ENCODE measurements at places on chromosomes 16 and 17.

DNA sequence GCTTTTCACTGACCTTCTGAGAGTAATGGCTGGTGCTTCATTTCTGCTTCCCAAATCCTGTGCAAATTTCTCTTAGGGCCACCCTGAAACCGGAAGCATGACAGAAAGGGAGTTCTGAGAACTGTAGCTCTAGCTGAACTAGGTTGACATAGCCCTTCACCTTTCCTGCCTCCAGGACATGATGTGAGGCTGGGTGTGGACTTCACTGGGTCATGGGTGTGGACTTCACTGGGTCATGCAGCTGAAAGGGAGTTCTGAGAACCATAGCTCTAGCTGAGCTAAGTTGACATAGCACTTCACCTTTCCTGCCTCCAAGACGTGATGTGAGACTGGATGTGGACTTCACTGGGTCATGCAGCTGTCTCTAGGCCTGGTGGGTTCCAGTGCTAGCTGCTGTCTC is 54.3 kb upstream of the NLRP1 start:
- DNase-seq = no peak

- DNase-seq = no peak
Measured at GRCh38 chr17:66654764-66655163, 180.2 kb upstream of the CACNG5 start.

GRCh38 chr16:8717892-8718415 is 43.5 kb downstream of the ABAT start:
- DNase-seq = no peak

GRCh38 chr17:66637491-66637890 is 197.4 kb upstream of the CACNG5 start:
- DNase-seq = no peak

DNA sequence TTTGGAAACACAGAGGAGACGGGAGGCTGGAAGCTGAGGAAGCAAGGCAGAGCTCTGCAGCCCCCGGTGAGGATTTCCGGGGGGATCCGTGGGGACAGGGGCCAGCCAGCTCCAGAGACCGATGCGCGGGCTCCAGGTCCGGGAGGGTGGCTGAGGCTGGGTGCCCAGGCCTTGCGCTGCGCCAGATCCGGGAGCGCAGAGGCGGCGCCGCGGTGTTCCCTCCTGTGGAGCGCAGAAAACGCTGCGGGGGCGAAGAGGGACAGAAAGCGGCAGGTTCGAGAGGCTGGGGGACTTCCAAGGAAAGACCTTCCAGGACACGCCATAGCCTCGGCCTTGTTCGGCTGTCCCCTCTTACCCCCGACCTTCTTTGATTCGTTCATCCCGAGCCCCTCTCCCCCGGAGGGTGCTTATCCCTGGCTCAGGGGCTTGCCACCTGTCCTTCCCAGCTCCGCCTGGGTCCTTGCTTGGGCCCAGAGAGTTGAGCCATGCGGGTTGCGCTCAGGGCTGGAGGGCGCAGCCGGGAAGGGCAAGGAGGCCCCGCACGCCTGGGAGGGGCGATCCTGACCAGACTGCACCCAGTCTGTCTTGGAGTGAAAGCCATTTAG is 697 bp upstream of the SHISA9 start:
- no peak for DNase-seq

DNA sequence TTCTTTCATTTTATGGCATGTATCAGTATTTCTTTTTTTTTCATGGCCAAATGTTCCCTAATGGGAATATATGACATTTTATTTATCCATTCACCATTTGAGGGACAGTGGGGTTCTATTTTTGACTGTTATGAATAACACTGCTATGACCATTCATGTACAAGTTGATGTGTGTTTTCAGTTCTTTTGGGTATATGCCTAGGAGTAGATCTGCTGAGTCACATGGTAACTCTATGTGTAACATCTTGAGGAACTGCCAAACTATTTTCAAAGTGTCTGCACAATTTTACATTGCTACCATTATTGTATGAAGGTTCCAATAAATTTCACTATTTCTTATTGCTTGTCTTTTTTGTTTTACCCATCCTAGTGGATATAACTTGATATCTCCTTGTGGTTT is 223.0 kb downstream of the TANC2 start:
- no peak for DNase-seq

GRCh38 chr17:537133-537532 is 177.5 kb downstream of the VPS53 start:
- DNase-seq = no peak

DNA sequence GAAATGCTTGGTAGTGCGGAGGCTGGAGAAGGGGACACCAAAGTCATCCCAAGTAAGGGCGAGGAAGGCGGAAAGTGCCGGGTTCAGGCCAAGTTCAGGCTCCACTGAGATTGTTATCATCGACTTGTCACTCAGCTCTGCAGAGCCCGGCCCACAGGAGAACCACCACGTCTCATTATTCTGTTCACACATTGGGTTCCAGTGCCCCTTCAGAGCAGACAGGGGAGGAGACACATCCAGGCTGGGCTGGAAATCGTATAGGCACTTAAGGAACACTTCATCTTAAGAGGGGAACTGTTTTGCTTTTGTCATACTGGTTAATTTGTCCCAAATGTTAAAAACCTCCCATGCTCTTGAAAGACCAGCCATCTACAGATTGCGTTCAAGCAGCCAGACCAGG is 118.3 kb upstream of the ADAMTS18 start:
- no peak for DNase-seq

DNA sequence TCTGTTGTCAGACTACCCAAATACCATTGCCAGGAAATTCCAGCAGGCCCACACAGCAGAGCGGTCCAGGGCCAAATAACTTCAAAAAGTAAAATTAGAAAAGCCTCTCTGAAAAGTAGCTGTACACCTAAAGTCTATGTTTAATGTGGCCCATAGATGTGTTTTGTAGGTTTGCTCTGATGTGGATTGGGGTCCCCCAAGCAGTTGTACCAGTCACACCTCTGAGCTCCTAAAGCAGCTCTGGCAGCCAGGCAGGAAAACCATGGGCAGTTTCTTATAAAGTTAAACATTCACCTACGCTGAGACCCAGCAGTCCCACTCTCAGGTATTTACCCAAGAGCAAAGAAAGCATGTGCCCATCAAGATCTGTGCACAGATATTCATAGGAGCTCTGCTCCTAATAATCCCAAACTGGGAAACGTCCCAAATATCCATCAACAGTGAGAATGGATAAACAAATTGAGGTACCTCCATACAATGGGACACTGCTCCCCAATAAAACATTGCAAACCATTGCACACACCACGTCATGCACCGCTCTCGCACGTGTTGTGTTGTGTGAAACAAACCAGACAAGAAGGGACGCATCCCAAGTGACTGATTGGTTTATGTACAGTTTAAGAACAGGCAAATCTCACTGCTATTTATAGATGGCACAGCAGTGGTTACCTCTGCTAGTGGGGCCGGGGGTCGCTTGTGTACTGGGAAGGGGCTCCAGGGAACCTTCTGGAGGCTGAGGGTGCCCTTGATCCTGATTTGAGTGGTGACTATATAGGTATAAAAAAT is 15.8 kb upstream of the PRM1 start:
- no peak for DNase-seq

- no peak for DNase-seq
Measured at GRCh38 chr16:11234884-11235702, 20.9 kb downstream of the SOCS1 start.

DNA sequence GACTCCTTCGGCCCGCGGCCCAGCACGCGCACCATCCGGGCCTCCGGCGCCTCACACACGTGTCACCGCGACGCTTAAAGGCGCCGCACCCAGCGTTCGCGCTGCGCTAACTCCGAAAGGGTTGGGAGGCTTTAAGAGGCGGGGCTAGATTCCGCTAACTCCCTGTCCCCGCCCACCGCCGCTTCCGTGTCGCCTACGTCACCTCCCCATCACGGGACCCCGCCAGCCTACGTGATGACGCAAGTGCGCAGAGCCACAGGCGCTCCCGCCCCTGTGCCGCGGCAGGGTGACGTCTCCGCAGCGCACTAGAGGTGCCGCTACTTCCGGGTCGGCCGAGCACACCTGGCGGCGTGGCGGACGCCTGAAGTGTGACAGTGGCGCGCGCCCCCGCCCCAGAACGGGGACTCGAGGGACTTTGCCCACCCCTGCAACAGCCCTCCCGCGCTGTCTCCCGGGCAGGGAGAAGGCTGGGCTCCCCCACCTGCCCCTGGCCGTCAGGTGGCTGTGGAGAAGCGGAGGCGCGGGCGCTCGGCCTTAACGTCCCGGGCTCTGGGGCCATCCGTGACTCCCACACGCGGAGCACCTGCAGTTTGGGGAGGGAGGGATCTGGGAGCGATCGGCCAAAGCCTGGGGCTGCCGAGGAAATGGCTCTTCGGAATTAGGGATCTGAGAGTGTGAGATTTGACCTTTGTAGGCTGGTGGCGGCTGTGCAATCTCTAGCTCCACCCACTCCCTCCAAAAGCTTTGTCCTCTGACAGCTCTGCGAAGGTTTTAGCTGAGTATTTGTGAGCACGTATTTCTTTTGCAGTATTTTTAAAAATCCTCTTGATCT is at the start of gene USP36:
Gene USP36 (minus strand): TSS at position 35 of the 832 bp plus-strand sequence. CDS start 4,451 bp downstream, outside the sequence.
- DNase-seq = peak; percentile 99
